ENCODE measurements at places on chromosomes 13 and 19.
A peak's percentile ranks its signal among the peaks of the same experiment; 100 is the strongest.

GRCh38 chr13:37715606-37716015 lies 117.0 kb upstream of the POSTN start:
- no peak for DNase-seq

GRCh38 chr13:71828117-71828516 lies 38.9 kb downstream of the DACH1 start:
- DNase-seq: no peak

GRCh38 chr13:110830800-110831371 lies 84.0 kb downstream of the ANKRD10 start:
- no peak for DNase-seq

DNA sequence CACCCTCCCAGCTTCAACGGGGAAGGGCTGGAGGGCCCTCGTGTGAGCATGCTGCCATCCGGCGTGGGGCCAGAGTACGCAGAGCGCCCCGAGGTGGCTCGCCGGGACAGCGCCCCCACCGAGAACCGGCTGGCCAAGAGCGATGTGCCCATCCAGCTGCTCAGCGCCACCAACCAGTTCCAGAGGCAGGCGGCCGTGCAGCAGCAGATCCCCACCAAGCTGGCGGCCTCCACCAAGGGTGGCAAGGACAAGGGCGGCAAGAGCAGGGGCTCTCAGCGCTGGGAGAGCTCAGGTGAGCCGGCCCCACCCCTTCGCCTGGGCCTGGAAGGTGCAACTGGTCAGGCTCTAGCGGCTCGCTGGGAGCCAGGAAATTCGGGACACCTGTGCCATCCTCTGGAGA lies 20.0 kb downstream of the PEX11G start:
- no peak for DNase-seq

- DNase-seq: no peak
Observed at GRCh38 chr19:17325881-17326594, 8.6 kb downstream of the ANO8 start.

DNA sequence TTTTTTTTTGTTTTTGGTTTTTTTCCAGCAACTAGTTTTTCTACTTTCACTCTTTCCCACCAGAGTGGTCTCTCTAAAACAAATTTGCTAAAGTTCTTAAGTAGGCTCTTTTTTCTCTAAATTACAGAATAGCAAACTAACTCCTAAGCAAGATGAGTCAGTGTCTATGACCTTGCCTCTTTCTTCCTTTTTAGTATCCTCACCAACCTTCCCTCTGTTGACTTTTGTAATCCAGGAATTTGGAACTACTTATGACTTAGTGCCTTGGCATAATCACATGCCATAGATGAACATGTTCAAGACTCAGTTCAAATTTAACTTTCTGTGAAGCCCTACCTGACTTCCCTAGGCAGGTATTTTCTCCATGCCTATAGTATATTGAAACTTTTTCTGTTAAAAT lies 32.3 kb upstream of the AKAP11 start:
- DNase-seq: no peak

DNA sequence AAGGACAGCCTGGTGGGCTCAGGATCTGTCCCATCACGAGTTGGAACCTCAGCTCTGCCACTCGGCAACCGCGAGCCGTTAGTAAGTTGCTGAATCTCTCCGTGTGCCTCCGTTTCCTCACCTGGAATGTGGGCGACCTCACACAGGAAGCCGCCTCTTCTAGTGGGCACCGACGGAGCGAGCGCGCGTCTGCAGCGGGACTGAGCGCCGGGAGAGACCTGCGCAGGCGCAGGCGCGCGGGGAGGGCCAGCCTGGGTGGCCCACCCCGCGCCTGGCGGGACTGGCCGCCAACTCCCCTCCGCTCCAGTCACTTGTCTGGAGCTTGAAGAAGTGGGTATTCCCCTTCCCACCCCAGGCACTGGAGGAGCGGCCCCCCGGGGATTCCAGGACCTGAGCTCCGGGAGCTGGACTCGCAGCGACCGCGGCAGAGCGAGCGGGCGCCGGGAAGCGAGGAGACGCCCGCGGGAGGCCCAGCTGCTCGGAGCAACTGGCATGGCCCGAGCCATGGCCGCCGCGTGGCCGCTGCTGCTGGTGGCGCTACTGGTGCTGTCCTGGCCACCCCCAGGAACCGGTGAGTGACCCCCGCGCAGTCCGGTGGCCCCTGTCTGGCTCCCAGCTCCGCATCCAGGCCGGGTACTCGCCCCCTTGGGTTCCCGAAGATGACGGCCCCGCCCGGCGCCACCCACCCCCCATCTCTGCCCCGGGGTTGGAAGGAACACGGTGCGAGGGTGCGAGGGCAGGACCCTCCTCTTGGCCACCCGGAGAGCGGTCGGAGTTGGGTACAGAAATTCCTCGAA lies at the start of gene PVR:
Gene PVR, plus strand, starts transcription at position 306 of the 797 bp plus-strand sequence. Its CDS starts 187 bp downstream, at position 493.
- peak; percentile 87 for DNase-seq
